Smooth muscle cell of the pulmonary artery (primary cell): ENCODE measurements at places on chromosomes 11 and 22. TPM values are rescaled to one million over a fixed set of nuclear protein-coding genes. Genes with fewer than 3 reads are reported as not detected.

SIK2 gene
- total RNA-seq, result 13.1 and 16.0 TPM in 2 replicates

BIK gene
- not detected in 2 replicates for total RNA-seq

BBOX1 gene
- total RNA-seq, result not detected in 2 replicates

P2RX6 gene
- total RNA-seq, result 10.2 and 20.8 TPM in 2 replicates

P4HA3 gene
- total RNA-seq, result 36.9 and 39.1 TPM in 2 replicates

ENTHD1 gene
- not detected in 2 replicates for total RNA-seq

SYCE3 gene
- not detected in 2 replicates for total RNA-seq

DEPDC7 gene
- total RNA-seq, result 3.8 and 4.6 TPM in 2 replicates

APOL5 gene
- total RNA-seq, result 0.46 TPM in 1 of 2 replicates, not detected in the other

ABCC8 gene
- not detected in 2 replicates for total RNA-seq

UBQLN3 gene
- 0.10 and 0.26 TPM in 2 replicates for total RNA-seq

CTSF gene
- 38.5 and 52.2 TPM in 2 replicates for total RNA-seq

OR51G1 gene
- not detected in 2 replicates for total RNA-seq

SNX32 gene
- 1.3 and 4.0 TPM in 2 replicates for total RNA-seq

SREBF2 gene
- total RNA-seq, result 82.1 and 123 TPM in 2 replicates

DEUP1 gene
- not detected in 2 replicates for total RNA-seq

NDUFA6 gene
- total RNA-seq, result 33.6 and 33.8 TPM in 2 replicates

SLC43A1 gene
- total RNA-seq, result 6.3 and 12.7 TPM in 2 replicates

AQP11 gene
- 1.6 and 3.0 TPM in 2 replicates for total RNA-seq

FXYD6 gene
- total RNA-seq, result 0.10 and 0.26 TPM in 2 replicates

NTM gene
- 64.2 and 65.2 TPM in 2 replicates for total RNA-seq

MS4A15 gene
- total RNA-seq, result not detected in 2 replicates

MYBPC3 gene
- total RNA-seq, result not detected in 2 replicates

RPS3 gene
- total RNA-seq, result 1,080 and 1,268 TPM in 2 replicates

SELENOM gene
- 145 and 156 TPM in 2 replicates for total RNA-seq

GLYAT gene
- not detected in 2 replicates for total RNA-seq

APLNR gene
- total RNA-seq, result 0.03 and 0.39 TPM in 2 replicates

NAALAD2 gene
- total RNA-seq, result 0.30 and 0.46 TPM in 2 replicates

SRSF8 gene
- 26.2 and 27.0 TPM in 2 replicates for total RNA-seq

CRYAB gene
- 34.2 and 73.0 TPM in 2 replicates for total RNA-seq

ZNF70 gene
- 6.2 and 7.8 TPM in 2 replicates for total RNA-seq

CNGA4 gene
- 0.07 and 0.17 TPM in 2 replicates for total RNA-seq

CDKN1C gene
- 1.2 and 1.3 TPM in 2 replicates for total RNA-seq

GUCY1A2 gene
- total RNA-seq, result 0.10 and 0.52 TPM in 2 replicates

SDHD gene
- total RNA-seq, result 158 and 181 TPM in 2 replicates

VWCE gene
- 1.4 and 1.9 TPM in 2 replicates for total RNA-seq

GNG3 gene
- 0.13 TPM in 1 of 2 replicates, not detected in the other for total RNA-seq

NEFH gene
- total RNA-seq, result 0.20 and 0.53 TPM in 2 replicates

TMPRSS5 gene
- 0.07 TPM in 2 replicates for total RNA-seq

CCDC89 gene
- total RNA-seq, result 1.9 and 4.2 TPM in 2 replicates

AHNAK gene
- total RNA-seq, result 498 and 644 TPM in 2 replicates

TUG1 gene
- total RNA-seq, result 58.4 and 63.7 TPM in 2 replicates

NXPE2 gene
- 0.07 TPM in 2 replicates for total RNA-seq

ROM1 gene
- total RNA-seq, result 3.1 and 5.8 TPM in 2 replicates

SERGEF gene
- total RNA-seq, result 22.0 and 22.1 TPM in 2 replicates

OR51E2 gene
- total RNA-seq, result 0.33 TPM in 1 of 2 replicates, not detected in the other

SLC22A12 gene
- total RNA-seq, result not detected in 2 replicates

PARVG gene
- 0.13 TPM in 1 of 2 replicates, not detected in the other for total RNA-seq

DAGLA gene
- 3.8 and 4.4 TPM in 2 replicates for total RNA-seq

SF3A1 gene
- 29.3 and 39.6 TPM in 2 replicates for total RNA-seq

C11orf91 gene
- total RNA-seq, result 0.17 and 0.26 TPM in 2 replicates

OR10A2 gene
- not detected in 2 replicates for total RNA-seq

DDT gene
- total RNA-seq, result 115 and 165 TPM in 2 replicates

C11orf24 gene
- 64.8 and 65.6 TPM in 2 replicates for total RNA-seq

TSSK2 gene
- total RNA-seq, result not detected in 2 replicates

TRIM49C gene
- not detected in 2 replicates for total RNA-seq

CNIH2 gene
- total RNA-seq, result 0.72 and 0.86 TPM in 2 replicates

LARGE2 gene
- total RNA-seq, result not detected in 2 replicates

DCHS1 gene
- total RNA-seq, result 6.6 and 52.4 TPM in 2 replicates
